Ovary (tissue), 10 donors: ENCODE measurements at places on chromosomes 6 and 20.

DNA sequence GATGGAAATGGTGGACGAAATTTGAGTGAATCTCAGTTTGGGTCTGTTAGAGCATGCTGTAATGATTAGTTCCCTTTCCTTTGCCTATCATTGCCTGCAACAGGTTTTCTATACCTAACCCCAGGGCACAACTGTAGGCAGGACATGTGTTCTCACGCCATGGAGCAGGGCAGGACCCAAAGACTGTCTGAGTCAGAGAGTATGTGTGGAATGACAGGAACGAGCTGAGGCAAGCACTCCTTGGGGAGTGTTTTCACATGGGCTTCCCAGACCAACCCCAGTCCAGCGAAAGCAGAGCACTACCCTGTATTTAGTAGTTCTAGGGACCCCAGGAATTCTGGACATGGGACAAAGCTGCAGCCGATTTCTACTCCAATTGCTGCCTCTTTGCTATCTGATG, 234.2 kb downstream of the HACE1 start:
- no peak for DNase-seq

DNA sequence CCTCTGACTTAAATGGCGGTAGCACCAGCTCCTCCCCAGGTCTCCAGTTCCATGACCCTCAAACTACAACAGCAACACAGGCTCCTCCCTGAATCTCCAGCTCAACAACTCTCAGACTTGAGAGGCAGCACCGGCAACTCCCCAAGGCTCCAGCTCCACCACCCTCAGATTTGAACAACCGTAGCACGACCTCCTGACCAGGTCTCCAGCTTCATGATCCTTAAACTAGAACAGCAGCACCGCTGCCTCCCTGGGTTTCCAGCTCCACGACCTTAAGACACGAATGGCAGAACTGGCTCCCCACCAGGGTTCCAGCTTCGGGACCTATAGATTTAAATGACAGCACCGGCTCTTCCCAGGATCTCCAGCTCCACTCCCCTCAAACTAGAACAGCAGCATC, 325.8 kb downstream of the PREX1 start:
- DNase-seq, result no peak

GRCh38 chr6:42269974-42270510, 52.4 kb upstream of the MRPS10 start:
- DNase-seq, result no peak

GRCh38 chr6:135319819-135320218, 138.7 kb downstream of the MYB start:
- no peak for DNase-seq

DNA sequence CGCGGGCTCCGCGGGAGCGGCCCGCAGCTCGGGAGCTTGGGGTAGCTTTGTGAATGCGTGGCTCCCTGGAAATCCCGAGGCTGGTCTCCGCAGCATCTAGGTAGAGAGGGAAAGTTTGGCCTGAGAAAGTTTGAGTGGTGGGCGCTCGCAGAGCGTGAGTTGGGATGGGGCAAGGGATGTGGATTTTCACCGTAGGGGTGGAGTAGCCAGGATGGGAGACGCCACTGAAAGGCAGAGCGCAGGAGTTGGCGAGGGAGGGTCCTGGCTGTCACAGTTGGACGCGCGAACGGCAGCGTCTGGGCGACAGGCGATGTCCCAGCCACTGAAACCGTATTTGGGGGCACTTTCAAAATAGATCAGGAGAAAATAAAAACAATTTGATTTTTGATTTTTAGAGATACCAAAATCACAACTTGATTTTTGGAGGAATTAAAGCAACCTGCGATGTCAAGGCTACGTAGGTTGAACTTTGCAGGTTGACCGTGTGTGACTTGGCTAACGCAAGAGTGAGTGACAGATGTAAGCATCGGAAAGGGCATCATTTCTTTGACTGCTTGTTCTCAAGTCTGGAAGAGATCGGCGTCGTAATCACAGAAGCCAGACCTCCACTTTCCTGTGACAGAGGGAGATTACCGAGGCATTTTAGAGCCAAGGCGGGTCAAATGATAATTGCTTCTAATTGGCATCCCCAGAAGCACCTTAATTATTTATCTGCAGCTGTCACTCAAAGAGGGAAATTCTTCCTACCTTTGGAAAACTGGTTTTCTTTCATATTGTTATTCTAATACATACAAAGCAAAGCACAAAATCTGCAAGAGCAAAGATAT, 646 bp downstream of the HEY2 start:
- DNase-seq, result no peak
